ENCODE measurements at places on chromosomes 2 and 18.
A peak's percentile ranks its signal among the peaks of the same experiment; 100 is the strongest.

DNA sequence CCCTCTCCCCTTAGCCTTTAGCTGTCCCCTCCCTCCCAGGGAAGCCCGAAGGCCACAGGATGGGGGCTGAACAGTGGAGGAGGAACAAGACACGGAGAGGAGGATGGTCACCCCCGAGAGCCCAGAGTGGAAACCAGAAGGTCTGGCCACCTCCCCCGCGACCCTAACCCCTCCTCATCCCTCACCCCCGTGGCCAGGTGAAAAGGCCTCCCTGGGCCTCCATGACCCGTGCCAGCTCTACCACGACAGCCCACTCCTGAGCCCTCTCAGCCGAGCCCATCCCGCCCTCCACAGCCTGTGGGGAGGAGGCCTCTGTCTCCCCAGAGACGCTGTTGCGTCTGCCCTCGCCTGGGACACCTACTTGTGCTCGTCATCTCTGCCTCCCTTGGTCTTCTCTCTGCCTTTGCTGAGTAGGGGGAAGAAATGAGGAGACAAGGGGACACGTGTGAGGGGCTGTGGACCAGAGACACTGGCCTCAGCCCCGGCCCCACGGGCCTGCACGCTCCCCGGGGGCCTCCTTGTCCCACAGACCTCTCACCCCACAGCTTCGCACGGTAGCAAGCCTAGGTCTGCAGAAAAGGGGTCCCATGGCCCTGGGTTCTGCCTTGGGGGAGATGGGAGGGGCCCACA, 32.5 kb upstream of the OTOF start:
- H3K4me3 ChIP-seq, result no peak overlapping the region
- H3K36me3 ChIP-seq, result no peaks in the 10 kb centered on the region
- H3K4me1 ChIP-seq, result no peaks in the 10 kb centered on the region

- H3K4me3 ChIP-seq, result no peak overlapping the region
- H3K4me1 ChIP-seq, result peaks cover 72% of the 10 kb centered on the region
- DNase-seq, result no peak
- peak overlapping the region; percentile 59 for H3K27ac ChIP-seq
- H3K36me3 ChIP-seq, result peaks cover 12% of the 10 kb centered on the region
Measured at GRCh38 chr2:46964835-46965560, 49.4 kb upstream of the MCFD2 start.

DNA sequence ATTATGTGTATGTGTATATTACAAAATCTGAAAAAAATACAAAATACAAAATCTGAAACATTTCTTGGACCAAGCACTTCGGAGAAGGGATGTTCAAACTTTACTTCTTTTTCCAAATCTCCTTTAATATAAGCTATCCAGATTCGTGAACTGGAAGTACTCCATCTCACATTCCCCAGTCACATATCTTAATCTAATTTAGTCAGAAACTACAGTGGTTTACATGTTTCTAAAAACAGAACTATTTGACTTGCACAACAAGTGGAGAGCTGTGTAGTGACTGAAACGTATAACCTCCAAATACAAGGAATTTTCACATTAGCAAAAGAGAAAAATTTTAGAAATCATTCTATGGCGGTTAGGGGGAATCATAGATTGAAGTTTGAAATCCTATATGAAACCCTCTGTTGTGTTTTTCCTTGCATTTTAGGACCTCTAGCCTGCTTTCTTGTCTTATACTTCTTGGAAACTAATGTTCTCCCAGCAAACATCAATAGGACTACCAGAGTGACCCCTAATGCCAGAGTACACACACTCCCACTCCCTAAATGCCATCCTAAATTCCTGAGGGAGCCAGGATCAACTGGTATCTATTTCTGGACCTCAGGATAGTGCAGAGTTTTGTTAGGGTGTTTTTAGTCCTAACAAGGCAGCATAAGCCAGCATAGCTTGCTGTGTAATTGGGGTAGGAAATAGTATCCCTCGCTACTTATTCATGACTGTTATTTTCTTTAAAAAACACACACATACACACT, 30.2 kb upstream of the ROCK1 start:
- no peak overlapping the region for H3K27ac ChIP-seq
- no peaks in the 10 kb centered on the region for H3K36me3 ChIP-seq
- DNase-seq, result no peak
- H3K4me3 ChIP-seq, result no peak overlapping the region
- H3K4me1 ChIP-seq, result no peaks in the 10 kb centered on the region
- H3K27me3 ChIP-seq, result no peaks in the 10 kb centered on the region

GRCh38 chr2:83112858-83113257, 1346.2 kb downstream of the SUCLG1 start:
- H3K36me3 ChIP-seq, result no peaks in the 10 kb centered on the region
- no peaks in the 10 kb centered on the region for H3K4me1 ChIP-seq
- DNase-seq, result no peak
- H3K27me3 ChIP-seq, result no peaks in the 10 kb centered on the region

GRCh38 chr2:16243411-16243996, 303.2 kb downstream of the MYCN start:
- no peak for DNase-seq
- no peaks in the 10 kb centered on the region for H3K36me3 ChIP-seq
- no peak overlapping the region for H3K4me3 ChIP-seq

- H3K4me3 ChIP-seq, result no peak overlapping the region
- no peaks in the 10 kb centered on the region for H3K27me3 ChIP-seq
- no peak for DNase-seq
- peaks cover 21% of the 10 kb centered on the region for H3K4me1 ChIP-seq
Measured at GRCh38 chr2:1654696-1655374, 89.5 kb downstream of the PXDN start.
